ENCODE measurements at places on chromosomes 12 and 14.

DNA sequence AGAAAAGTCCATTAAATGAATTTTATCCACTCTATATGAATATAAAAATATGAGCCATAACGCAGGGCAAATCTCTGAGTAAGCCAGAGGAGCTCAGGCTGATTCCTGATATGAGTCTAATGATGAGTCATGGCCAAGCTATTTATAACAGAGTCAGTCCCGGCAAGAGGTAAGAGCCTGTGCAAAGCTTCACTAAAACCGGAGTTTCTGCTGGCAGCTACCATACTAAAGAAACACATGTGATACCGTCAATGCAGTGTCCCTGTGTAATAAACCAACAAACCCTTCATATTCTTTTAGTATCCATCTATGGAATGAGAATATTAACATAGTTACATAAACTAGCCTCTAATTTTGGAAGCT, 319.4 kb downstream of the KCNC2 start:
- DNase-seq, result no peak

DNA sequence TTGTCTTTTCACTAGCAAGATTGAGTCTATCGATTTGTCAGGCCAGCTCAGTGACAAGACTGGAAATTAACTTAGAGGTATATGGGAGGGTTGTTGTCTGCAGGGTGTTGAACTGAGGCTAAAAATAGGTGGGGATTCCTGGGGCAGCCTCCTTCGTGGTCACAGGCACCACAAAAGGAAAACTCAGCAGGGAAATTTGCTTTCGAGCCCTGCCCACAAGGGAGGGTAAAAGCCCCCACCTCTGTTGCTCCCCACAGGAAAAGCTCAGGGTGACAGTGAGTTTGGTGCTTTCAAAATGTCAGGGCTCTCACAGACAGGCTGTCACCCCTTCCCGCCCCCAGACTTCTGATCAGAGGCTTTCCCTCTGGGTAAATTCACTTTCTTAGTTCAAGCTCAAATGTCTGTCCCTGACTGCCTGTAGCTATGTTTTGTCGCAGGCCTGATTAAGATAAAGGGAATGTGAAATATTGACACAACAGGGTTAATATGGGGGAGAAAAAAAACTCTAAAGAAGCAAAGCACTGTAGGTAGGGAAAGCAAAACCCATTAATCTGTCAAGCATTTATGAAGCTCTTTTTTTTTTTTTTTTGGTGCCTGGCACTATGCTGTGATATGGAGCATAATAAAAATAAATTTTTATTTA, 11.7 kb upstream of the NFKBIA start:
- no peak for DNase-seq

DNA sequence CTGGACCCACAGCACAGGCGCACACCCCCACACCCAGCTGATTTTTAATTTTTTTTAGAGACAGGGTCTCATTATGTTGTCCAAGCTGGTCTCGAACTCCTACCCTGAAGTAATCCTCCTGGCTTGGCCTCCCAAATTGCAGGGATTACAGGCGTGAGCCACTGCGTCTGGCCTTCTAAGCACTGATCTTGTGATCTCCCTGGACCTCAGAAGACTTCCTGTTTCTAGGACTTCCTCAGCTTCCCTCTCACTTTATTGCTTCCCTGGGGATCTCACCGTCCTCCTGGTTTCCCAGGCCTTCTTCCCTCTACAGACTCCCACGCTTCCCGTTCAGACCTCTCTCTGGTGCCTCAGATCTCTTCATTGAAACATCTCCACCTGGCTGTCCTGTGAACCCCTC, 13.8 kb downstream of the ZNF839 start:
- DNase-seq, result no peak

GRCh38 chr12:122749569-122750332, 2.9 kb upstream of the DENR start:
- DNase-seq, result no peak

DNA sequence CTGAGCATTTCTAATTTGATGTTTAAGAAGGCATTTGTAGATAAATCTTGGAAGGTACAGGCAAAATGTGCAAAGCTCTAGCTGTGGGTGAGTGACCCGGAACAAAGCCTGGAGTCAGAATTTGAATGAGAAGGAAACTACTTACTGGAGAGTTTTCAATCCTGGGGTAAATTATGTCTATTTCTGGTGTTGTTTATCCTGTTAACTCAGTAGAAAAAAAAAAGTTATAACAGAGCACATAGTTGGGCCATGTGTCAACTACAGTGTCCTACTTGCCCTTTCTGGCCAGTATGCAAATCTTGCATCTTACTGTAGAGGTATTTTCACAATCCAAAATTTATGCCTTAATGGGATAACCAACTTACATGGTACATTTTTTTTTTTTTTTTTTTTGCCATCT, 182.3 kb downstream of the SYNE2 start:
- no peak for DNase-seq

DNA sequence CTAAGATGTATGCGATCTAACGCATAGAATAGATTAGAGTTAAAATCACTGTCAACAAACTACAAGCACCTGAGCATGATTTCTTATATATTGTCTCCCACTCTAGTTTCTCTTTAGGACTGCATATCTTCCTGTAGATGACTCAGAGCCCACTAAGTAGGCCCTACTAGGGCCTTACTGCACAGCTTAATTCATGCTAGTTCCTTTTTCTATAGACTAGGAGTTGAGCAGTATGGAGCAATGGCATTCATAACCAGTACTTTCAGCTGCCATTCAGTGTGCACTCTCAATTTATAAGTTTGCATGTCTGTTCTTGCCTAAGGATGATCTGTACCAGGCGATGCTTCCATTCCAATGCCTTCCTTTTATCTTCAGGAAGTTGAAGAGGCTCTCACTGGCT, 103.5 kb downstream of the METTL25 start:
- no peak for DNase-seq

- peak; percentile 15 for DNase-seq
These were observed 54.4 kb upstream of the RFLNA start for GRCh38 chr12:124240493-124240892.

DNA sequence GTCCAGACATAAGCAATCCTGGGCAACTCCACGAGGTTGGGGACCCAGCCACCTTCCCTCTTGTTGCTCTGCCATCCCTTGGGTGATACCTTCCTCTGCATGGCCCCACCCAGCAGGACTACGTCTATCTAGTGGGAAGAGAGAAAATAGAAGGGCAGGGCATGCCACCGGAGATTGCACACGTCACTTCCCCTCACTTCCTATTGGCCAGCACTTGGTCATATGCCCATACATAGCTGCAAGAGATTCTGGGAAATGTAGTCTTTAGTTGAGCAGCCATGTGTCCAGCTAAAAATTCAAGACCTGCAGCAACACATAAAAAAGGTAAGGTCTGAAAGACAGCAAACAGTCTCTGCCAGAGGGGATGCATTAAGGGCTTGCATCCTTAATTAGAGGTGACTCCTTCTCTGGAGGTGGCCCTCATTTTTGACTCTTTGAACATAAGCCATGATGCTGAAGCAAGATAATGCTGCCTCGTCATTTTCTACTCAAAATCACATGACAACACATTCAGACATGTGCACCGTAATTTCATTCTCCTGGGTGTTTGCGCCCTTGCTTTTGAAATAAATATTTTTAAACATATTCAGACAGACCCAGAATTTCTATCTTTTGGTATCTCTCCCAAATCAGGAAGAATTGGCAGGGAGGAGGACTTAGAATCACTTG, 91.8 kb upstream of the PWP1 start:
- DNase-seq, result no peak

DNA sequence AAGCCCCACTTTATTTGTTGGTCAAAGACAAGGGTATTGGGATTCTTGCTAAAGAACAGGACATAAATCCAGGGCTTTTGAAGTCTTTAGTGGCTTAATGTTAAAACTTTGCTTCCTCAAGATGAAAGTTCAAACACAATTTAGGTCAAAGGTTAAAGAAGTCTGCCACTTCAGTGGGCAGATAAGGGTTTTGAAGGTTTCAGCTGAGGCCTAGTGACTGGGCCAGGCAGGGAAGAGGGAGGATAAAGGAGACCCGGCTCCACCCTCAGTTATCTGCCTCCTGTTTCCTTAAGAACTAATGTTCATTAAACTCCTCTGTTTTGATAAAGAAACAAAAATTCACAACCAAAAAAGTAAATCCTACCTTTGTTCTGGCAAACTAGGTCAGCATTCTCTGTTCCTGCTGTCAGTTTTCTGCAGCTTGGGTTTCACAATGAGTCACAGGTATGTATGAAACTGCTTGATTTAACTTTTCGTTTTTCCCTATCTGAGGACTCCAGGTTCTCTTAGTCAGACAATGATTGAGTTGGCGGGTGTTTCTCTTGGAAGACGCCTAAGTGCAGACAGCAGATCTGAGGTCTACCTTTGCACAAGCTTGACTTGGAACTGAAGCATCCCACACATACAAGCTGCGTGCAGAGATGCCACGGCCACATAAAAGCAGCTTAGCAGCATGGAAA, 208.3 kb downstream of the EXOC5 start:
- peak; percentile 35 for DNase-seq

- no peak for DNase-seq
These were observed 157.5 kb upstream of the ATF7IP start for GRCh38 chr12:14207905-14208551.

- no peak for DNase-seq
These were observed 36.1 kb upstream of the NUAK1 start for GRCh38 chr12:106174876-106175275.

DNA sequence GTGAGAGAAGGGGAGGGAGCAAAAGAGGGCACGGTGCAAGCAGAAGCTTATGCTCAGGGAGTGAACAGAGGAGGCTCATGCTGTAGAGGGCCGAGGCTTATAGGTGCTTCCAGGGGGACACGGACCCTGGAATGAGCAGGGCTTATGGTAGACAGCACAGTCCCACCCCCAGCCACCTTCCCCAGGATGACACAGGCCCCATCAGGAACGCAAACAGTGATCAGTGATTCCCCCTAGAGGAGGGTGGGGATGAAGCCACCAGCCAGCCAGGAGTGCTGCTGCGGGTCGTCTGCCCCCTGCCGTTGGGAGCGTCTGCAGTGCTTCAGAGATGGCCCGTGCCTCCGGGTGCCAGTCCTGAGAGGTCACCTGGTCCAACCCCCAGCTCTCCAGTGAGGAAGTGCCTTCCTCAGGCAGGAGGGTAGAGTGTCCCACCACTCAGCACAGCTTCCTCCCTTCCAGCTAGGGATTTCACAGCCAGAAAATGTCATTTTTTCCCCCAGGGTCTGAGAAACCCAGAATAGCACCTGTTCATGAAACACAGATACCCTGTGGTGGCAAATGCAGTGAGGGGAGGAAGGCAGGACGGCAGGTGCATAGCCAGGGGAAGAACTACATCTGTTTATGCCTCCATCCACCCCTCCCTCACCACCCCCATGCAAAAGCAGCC, 60.7 kb downstream of the SLC6A12 start:
- DNase-seq, result peak; percentile 33

- no peak for DNase-seq
These were observed 385.9 kb downstream of the EGLN3 start for GRCh38 chr14:33564774-33565630.

- no peak for DNase-seq
These were observed 14.9 kb downstream of the TRPV4 start for GRCh38 chr12:109818253-109818652.

- no peak for DNase-seq
These were observed 42.0 kb downstream of the IQSEC3 start for GRCh38 chr12:108594-108993.

- no peak for DNase-seq
These were observed 17.7 kb downstream of the ASB2 start for GRCh38 chr14:93958567-93959238.

DNA sequence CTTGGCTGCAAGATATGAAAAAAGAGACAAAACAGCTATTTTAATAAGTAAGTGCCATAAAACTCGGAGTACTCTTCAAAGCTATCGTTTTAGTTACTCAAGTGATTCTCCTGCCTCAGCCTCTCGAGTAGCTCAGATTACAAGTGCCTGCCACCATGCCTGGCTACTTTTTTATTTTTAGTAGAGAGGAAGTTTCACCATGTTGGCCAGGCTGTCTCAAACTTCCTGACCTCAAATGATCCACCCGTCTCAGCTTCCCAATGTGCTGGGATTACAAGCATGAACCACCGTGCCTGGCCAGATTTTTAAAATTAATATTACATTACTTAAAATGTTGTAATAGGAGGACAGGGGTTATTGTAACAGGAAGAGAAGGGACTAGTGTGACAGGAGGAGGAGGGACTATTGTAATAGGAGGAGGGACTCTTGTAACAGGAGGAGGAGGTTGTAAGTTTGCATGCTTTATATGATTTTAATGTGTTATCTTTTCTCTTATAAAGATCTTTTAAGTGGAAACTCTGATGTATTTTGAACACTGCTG, 61.3 kb downstream of the KITLG start:
- DNase-seq, result no peak

DNA sequence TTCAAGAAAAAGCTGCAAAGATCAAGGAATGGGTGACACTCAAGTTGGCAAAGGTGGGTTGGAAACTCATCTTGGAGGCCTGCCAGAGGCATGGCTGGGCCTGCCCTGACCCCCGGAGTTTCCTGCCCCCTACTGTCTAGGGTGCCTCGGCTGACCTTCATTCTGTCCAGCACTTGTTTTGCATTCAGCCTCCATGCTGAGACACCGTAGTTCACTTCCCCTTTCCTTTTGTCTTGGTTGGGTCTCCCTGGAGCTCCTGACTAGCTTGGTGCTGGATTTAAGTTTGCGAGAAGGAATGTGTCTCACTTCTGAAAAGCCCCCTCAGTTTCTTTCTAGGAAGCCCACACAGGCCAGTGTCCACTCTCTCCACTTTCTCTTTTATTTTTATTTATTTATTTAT, 26.5 kb downstream of the PLEKHH1 start:
- no peak for DNase-seq

- no peak for DNase-seq
These were observed 895.2 kb upstream of the USP15 start for GRCh38 chr12:61365001-61365400.

GRCh38 chr14:93924592-93925355, 2.4 kb upstream of the FAM181A start:
- no peak for DNase-seq

DNA sequence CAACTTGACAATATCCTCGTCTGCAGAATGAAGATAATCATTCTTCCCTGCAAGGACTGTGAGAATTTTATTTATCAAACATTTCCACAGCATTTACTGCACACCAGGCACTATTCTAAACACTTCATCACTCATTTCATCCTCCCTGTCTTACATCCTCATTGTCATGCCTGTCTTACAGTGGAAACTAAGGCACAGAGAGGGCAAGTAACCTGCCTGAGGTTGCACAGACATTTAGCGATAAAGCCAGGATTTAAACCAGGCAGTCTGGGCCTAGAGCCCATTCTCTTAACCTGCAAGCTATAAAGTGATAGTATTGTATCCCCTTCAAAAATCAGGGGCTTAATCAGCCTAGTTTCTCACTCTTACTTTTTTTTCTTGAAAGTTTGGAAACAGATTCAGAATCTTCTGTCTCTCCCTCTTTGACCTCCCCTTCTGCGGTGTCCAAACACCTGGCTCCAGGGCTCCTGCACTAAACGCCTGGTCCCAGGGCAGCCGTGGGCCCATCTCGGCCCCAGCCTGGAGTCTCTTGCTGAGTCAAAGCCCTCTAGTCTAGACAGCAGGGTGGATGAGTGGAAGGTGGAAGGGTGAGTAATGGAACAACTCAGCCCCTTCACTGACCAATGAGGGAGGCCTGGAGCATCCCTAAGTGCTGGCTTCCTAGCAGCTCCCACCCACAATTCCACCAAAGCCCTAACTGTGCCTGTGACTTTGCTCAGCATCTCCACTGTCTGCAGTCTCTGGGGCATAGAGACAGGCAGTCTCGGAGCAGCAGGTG, 12.5 kb downstream of the ISM2 start:
- DNase-seq, result no peak
